ENCODE measurements at places on chromosomes 6 and 20.

DNA sequence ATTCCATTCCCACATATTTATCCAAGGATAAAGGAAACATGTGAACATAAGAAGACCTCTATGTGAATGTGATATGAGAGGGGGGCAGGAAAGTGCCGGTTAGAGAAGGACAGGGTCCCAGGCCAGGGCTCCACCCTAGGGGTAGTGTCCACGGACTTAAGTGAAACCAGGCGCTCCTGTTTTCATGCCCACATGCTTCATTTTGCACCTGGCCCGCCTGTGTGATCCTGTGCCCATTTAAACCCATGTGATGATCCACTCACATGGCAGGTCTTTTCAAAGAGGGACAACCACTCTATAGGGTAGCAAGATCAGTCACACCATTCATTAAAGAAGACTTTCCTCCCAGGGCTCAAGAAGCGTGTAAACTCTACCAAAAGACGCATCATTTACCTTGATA, 865.3 kb upstream of the GJE1 start:
- no peaks in the 10 kb centered on the region for H3K4me1 ChIP-seq
- H3K4me3 ChIP-seq = no peak overlapping the region
- no peaks in the 10 kb centered on the region for H3K36me3 ChIP-seq
- no peak for DNase-seq

- no peaks in the 10 kb centered on the region for H3K27me3 ChIP-seq
- no peaks in the 10 kb centered on the region for H3K4me1 ChIP-seq
- no peak overlapping the region for H3K4me3 ChIP-seq
Measured at GRCh38 chr6:9646342-9647070, 768.4 kb downstream of the TFAP2A start.

GRCh38 chr6:84046755-84047154, 13.2 kb downstream of the MRAP2 start:
- H3K36me3 ChIP-seq = no peaks in the 10 kb centered on the region
- no peak overlapping the region for H3K27ac ChIP-seq
- no peak overlapping the region for H3K4me3 ChIP-seq
- no peak for DNase-seq
- no peaks in the 10 kb centered on the region for H3K4me1 ChIP-seq

DNA sequence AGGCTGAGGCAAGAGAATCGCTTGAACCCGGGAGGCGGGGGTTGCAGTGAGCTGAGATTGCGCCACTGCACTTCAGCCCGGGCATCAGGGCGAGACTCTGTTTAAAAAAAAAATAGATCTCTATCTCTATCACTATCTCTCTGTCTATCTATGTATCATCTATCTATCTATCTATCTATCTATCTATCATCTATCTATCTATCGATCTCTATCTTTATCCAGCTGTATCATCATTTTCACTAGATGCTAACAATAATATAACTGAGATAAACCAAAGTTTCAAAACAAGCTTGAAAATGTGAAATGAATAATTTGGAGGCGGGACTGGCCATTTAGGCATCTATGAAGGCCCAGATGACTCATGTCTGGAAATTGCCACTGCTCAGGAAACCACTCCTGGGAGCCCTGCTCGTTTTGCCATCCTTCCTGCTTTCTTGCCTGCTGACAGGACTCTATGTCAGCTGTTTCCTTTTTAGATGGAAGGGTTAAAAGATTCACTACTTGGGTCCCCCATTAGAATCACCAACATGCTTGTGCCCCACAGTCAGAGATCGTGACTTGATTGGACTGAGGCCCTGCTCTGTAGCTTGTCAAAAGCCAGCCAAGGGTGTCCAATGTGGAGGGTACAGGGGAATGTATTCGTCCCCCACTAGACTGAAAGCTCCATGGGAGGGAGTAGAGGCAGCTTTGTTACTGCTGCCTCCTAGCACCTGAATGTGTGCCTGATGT, 61.7 kb downstream of the UTRN start:
- no peaks in the 10 kb centered on the region for H3K27me3 ChIP-seq
- H3K4me1 ChIP-seq = peaks cover 74% of the 10 kb centered on the region
- H3K4me3 ChIP-seq = peak overlapping the region; percentile 72
- peak overlapping the region; percentile 47 for H3K27ac ChIP-seq
- DNase-seq = no peak
- H3K36me3 ChIP-seq = no peaks in the 10 kb centered on the region

- H3K36me3 ChIP-seq = peaks cover 38% of the 10 kb centered on the region
- DNase-seq = no peak
- no peak overlapping the region for H3K4me3 ChIP-seq
- no peaks in the 10 kb centered on the region for H3K4me1 ChIP-seq
Measured at GRCh38 chr6:29617782-29618554, 15.0 kb downstream of the GABBR1 start.

DNA sequence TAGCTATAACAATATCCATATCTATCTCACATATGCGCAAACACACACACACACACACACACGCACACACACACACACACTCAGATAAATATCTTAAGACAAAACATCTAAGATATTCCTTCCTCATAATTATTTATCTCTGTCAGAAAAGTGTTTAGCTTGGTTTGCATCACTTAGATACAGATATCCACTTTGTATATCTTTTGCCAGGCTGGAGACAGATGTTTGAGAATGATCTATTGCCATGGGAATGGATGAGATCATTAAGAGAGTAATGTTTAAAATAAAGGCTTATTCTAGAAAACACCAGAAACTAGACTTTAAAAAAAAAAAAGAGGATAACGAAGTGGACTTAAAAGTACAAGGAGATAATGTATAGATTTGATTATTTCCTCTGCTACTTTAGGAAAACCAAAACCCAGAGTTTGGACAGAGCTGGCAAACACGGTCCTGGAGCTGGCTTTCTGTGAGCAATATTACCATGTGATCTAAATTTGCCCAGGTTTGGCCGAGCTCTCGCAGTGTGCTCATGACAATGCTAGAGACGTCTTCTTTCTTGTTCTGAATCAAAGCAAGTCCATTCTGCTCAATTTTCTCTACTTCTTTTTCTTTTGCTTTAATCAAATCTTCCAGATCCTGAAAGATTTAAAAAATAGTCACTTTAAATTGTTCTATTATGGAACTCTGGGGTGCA, 411.8 kb downstream of the SYNE1 start:
- no peak for DNase-seq
- peaks cover 78% of the 10 kb centered on the region for H3K36me3 ChIP-seq
- no peaks in the 10 kb centered on the region for H3K4me1 ChIP-seq
- no peak overlapping the region for H3K27ac ChIP-seq
- H3K27me3 ChIP-seq = no peaks in the 10 kb centered on the region
- no peak overlapping the region for H3K4me3 ChIP-seq

GRCh38 chr20:52755744-52756143, 216.4 kb upstream of the TSHZ2 start:
- H3K27me3 ChIP-seq = no peaks in the 10 kb centered on the region
- no peak overlapping the region for H3K4me3 ChIP-seq
- DNase-seq = no peak

DNA sequence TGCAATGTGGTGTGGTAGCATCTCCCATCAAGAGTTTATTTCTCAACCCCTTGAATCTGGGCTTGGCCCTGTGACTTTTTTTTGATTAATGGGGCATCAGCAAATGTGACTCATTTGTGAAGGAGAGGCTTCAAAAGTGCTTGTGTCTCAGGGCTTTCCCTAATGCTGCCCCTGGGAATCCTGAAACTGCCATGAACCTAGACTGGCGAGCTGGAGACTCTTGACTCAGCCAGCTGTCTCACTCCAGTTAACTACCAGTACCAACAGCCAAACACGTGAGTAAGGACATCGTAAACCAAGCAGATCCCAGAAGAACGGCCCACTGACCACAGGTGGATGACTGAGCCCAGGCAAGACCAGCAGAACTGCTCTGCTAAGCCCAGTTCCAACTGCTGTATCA, 72.8 kb upstream of the ADTRP start:
- H3K27me3 ChIP-seq = no peaks in the 10 kb centered on the region
- no peaks in the 10 kb centered on the region for H3K4me1 ChIP-seq
- no peak overlapping the region for H3K27ac ChIP-seq
- DNase-seq = no peak

DNA sequence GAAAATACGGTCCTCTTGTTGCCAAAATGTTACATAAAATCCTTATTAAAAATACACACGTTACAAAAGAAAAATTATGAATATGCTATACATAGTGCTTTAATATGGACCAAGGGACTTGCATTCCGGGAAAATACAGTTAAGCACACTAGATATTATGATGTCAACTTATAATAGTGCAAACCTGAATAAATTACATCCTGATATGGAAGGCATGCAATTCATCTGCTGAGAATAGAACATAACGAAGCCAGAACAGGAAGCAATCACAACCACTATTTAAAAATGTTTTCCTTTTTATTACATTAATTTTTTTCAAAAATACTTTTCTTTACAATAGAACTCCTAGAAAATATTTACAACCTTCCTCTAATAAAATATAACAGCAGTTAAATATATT, 7.8 kb upstream of the MRPS10 start:
- no peaks in the 10 kb centered on the region for H3K4me1 ChIP-seq
- peaks cover 31% of the 10 kb centered on the region for H3K36me3 ChIP-seq
- no peak overlapping the region for H3K27ac ChIP-seq
- no peak overlapping the region for H3K4me3 ChIP-seq

DNA sequence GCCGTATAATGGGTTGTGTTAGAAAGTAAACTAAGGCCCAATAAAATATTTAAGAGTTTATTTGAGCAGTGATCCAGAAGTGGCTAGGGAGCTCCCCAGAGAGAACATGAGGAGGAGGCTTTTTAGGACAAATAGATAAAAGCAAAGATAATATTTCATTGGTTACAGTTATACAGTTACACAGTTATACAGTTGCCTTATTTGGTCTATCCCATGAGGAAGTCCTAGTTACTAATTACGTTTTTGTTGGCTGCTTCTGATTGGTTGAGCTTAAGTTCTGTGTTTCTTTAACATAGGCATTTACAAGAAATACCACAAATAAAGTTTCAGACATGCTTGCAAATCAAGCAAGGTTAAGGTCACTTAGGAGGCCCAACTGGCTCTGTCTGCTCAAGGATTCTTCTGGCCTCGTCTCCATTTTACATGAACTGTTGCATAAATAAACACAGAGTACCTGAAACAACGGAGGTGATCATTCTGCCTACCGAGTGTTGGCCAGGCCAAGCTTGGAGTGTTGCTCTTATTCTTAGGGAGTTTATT, 7.0 kb downstream of the UBD start:
- no peaks in the 10 kb centered on the region for H3K36me3 ChIP-seq
- H3K27ac ChIP-seq = no peak overlapping the region
- DNase-seq = no peak
- peaks cover 47% of the 10 kb centered on the region for H3K27me3 ChIP-seq

GRCh38 chr6:148044261-148044751, 298.3 kb upstream of the SASH1 start:
- no peaks in the 10 kb centered on the region for H3K27me3 ChIP-seq
- H3K4me3 ChIP-seq = no peak overlapping the region
- H3K36me3 ChIP-seq = no peaks in the 10 kb centered on the region
- no peaks in the 10 kb centered on the region for H3K4me1 ChIP-seq
- no peak overlapping the region for H3K27ac ChIP-seq
- DNase-seq = no peak

DNA sequence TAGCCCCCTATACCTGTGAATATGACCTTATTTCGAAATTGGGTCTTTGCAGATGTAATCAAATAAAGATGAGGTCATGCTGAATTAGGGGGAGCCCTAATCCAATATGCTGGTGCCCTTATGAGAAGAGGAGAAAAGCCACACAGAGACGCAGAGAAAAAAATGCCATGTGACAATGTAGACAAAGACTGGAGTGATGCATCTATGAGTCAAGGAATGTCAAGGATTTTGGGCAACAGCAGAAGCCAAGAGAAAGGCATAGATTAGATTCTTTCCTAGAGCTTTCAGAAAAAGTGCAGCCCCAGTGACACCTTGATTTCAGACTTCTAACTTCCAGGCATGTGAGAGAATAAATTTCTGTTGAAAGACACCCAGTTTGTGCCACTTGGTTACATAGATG, 47.4 kb upstream of the HS3ST5 start:
- no peak overlapping the region for H3K27ac ChIP-seq
- no peaks in the 10 kb centered on the region for H3K36me3 ChIP-seq
- H3K4me3 ChIP-seq = no peak overlapping the region
- no peaks in the 10 kb centered on the region for H3K27me3 ChIP-seq

DNA sequence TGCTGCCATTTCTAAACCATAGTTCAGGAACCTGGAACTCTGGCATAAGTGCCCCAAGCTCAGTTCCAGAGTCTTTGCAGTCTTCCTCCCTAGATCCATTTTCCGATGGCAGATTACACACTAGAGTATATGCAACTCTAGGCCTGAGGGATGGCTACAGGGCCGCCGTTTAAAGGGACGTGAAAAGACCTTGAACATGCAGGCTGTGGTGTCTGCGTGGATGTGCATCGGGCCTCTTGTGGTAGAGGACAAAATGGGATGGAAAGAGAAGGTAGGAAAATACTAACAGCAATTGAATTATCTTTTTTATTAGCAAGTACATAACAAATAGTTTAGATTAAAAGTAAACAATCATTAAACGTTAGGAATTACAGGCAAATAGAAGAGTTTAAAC, 588.9 kb downstream of the RFPL4B start:
- no peaks in the 10 kb centered on the region for H3K36me3 ChIP-seq
- H3K4me3 ChIP-seq = no peak overlapping the region
- no peak for DNase-seq
- H3K27ac ChIP-seq = no peak overlapping the region

GRCh38 chr6:31407699-31408098, 4.3 kb downstream of the MICA start:
- no peak for DNase-seq
- H3K27ac ChIP-seq = no peak overlapping the region
- peaks cover 23% of the 10 kb centered on the region for H3K4me1 ChIP-seq
- H3K27me3 ChIP-seq = no peaks in the 10 kb centered on the region
- no peak overlapping the region for H3K4me3 ChIP-seq

- H3K4me3 ChIP-seq = no peak overlapping the region
- DNase-seq = no peak
- H3K36me3 ChIP-seq = no peaks in the 10 kb centered on the region
- no peak overlapping the region for H3K27ac ChIP-seq
- no peaks in the 10 kb centered on the region for H3K27me3 ChIP-seq
Measured at GRCh38 chr6:168655462-168656152, 214.6 kb downstream of the SMOC2 start.

DNA sequence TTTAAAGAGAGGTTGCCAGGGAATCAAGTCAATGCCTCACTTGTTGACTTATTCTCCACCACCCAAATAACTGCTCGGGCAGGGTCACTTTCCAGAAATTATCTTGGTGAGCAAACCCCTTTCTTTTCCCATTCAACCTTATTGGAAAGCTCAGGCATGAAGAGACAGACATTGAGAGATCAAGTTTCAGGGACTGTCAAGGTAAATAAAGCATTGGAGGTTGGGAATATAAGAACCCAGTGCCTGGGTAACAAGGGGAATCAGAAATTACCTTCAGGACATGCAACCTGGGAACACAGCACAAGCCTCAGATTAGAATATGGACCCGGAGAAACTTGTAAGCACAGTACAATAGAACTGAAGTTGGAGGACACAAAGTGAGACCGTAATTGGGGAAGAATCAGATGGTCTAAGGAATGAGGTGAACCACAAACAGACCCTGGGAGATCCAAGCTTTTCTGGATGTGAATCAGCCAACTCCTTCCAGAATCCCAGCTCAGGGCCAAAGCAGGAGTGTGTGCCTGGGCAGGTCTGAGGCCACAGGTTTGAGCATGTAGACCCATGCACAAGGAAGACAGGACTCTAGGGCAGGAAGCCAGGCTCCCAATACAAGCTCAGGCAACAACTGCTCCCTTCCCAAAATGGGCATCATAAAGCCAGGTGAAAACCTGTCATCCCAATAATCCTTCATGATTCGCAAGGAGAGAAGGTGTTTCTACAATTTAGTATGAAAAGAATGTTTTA, 512.8 kb downstream of the MAFB start:
- H3K36me3 ChIP-seq = no peaks in the 10 kb centered on the region
- no peak overlapping the region for H3K27ac ChIP-seq
- no peaks in the 10 kb centered on the region for H3K4me1 ChIP-seq
- no peak overlapping the region for H3K4me3 ChIP-seq

Measured in CD4-positive, alpha-beta T cell (primary cell).